ENCODE measurements at places on chromosomes 3 and 15. TPM values are rescaled to one million over a fixed set of nuclear protein-coding genes. Genes with fewer than 3 reads are reported as not detected.

DNA sequence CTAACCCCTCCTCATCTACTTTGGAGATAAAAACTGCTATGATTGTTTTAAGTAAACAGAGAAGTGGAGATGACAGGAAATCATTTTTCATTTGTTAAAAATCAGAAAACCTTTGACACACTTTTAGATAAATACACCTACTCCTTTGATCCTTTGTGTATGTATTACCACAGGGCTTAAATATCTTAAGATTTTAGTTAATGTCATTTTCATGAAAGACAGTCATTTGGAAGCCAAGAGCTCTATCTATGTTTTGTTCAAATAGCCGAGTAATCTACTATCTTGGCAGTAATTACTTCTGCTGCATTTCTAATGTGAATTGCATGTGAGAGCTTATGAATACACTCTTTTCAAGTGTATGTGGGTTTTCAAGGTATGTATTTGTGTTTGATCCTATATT is 2.0 kb downstream of the ARPP21 start:
- no peak overlapping the region for H3K4me3 ChIP-seq
- no peaks in the 10 kb centered on the region for H3K36me3 ChIP-seq
- no peak for DNase-seq
- no peak overlapping the region for H3K27ac ChIP-seq
- no peaks in the 10 kb centered on the region for H3K4me1 ChIP-seq

DNA sequence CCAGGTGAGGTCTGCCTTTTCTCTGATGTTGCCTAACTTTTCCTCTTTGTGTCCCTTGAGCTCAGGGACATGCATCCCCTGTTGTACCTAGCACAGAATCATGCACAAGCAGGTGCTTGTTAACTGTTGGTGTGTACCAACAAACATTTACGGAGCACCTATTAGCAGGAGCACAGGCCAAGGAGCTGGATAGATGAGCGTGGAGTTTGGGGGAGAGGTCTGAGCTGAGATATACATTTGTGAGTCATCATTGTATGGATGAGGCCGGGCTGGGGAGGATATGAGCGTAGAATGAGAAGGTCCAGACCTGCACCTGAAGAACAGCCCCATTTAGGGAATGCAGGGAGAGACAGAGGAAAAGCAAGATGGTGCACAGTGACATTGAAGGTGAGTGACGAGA is 53.4 kb downstream of the SMAD3 start:
- no peak for DNase-seq
- no peak overlapping the region for H3K4me3 ChIP-seq
- no peaks in the 10 kb centered on the region for H3K27me3 ChIP-seq
- H3K4me1 ChIP-seq = peaks cover 74% of the 10 kb centered on the region
- H3K27ac ChIP-seq = peak overlapping the region; percentile 81

The GP5 gene
- 0.02 TPM for polyA plus RNA-seq

The OIP5 gene
- polyA plus RNA-seq = 2.4 TPM

DNA sequence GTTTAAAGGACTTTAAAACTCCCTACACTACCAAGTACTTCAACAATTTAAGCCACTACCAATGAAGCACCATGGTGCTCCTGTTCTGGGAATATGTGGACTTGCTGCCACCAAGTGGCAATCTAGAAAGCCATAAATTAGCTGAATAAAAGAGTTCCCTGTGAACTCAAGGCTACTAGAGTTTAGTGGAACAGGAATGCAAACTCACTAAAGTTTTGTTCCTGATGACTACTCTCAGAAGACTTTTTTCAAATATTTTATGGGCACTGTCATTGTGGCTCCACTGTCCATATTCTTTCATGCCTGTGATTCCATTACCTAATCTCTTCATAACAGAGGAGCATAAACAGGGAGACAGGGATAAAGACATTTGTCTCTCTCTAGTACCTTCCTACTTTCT is 63.9 kb downstream of the TMCC1 start:
- H3K27ac ChIP-seq = peak overlapping the region; percentile 51
- H3K27me3 ChIP-seq = no peaks in the 10 kb centered on the region
- H3K4me3 ChIP-seq = no peak overlapping the region
- DNase-seq = peak; percentile 93

DNA sequence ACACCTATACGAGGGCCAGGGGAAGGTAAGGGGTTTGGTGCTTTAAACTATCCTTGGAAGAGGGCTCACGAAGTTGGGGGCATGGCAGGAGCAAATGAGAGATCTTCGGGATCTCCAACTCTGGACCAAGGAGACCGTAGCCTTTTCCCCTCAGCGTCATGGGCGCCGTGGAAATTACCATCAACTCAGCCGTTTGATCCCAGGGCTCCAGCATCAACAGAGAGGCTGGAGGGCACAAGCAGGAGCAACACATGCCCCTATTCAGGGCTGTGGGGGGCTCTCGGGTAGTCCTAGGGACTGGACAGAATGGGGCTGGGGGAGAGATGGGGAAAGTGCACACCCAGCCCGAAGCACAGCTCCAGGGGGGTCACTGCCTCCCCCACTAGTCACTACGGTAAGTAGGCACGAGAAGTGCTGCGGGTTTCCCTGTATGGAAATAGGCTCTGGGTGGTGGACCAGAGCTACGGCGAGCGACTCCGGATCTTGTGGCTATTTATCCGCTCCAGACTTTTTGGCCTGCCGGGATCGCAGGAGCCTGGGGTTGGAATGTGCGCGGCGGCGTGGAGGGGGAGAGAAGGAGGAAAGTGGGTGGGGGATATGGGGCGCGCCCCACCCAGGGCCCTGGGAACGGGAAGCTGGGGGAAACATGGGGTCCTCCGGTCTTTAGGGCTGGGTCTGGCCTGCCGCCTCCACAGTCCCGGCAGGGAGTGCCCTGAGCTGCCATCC is 539 bp upstream of the LAMB2 start:
- H3K4me3 ChIP-seq = peak overlapping the region; percentile 78
- peak; percentile 93 for DNase-seq

Measured in fibroblast of lung (primary cell).